ENCODE measurements at places on chromosomes 5 and 9.
A peak's percentile ranks its signal among the peaks of the same experiment; 100 is the strongest.

DNA sequence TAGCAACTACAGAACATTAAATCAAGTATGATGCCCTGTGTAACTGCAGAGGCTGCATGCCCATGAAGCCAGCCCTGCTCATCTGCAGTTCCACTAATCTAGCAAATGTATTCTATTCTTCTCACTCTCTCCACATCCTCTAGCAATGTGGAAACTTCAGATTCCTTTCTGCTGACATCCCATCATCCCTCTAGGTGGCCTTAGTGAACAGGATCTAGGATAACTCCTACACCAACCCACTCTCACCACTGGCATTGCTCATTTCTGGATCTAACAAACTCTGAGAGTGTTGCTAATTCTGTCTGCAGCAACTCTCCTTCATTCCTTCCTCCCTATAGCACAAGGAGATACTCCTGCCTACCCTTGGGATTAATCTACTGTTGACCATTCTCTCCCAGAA lies 80.8 kb downstream of the FAM81B start:
- DNase-seq: no peak

- DNase-seq: no peak
Observed at GRCh38 chr5:90956511-90957097, 398.0 kb downstream of the ADGRV1 start.

DNA sequence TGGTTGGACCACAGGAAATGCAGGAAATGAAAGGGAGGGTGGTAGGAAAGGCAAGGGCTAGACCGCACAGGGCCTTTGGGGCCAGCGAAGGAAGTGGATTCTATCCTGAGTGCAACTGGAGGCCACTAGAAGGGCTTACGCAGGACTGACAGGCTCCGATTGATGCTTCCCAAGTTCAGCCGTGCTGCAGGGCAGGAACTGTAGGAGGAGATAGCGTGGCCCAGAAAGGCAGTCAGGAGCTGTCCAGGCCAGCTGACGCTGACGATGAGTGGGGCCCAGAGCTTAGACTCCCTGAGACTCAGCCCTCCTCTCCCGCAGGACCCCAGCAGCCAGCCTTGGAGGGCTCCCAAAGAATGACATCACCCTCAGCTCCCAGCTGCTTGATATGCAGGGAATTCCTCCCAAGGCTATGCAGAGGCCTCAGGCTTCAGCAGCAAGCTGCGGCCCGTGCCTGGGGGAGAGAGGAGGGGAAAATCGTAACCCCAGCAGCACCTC lies 48.8 kb downstream of the KCNIP1 start:
- no peak for DNase-seq

DNA sequence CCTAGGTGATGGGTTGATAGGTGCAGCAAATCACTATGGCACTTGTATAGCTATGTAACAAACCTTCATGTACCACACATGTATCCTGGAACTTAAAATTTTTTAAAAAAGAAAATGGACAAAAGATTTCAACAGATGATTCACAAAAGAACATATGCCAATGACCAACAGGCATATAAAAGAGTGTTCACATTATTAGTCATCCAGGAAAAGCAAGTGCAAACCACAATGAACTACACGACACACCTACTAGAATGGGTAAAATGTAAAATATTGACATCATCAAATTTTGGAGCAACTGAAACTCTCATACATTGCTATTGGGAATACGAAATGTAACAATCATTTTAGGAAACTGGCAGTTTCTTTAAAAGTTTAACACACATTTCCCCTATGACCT lies 109.9 kb downstream of the YIPF5 start:
- no peak for DNase-seq

GRCh38 chr5:117590944-117591343 lies 1016.3 kb upstream of the SEMA6A start:
- DNase-seq: no peak

DNA sequence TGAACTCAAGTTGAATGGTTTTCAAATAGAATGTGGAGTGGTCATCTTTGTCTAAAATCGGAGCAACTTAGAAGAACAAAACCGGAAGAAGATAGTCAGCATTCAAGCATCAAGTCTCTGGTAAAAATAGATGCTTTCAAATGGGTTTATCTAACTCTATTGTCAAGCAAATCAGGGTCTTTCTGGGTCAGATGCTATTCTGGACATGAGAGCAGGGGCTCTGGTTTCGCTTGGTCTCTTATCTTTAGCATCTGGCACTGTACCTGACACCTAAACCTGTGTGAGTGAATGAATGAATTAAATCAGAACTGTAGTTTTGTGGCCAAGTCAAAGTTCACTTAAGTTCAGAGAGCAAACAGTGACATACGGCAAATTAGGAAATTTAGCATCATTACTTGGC lies 173.5 kb downstream of the SLIT3 start:
- no peak for DNase-seq

DNA sequence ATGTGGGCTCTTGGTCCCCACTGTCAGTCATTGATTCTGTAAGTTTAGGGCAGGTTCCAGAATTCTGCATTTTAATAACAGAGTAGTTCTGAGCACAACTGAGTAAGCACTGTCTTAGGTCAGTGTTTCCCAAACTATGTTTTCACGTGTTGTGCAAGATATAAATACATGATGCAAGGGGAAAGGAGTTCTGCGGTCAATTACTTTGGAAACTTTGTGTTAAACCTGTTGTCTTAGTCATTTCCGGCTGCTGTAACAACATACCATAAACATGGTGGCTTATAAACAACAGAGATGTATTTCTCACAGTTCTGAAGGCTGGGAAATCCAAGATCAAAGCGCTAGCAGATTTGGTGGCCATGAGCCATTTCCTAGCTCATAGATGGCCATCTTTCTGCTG lies 69.8 kb downstream of the EQTN start:
- no peak for DNase-seq

DNA sequence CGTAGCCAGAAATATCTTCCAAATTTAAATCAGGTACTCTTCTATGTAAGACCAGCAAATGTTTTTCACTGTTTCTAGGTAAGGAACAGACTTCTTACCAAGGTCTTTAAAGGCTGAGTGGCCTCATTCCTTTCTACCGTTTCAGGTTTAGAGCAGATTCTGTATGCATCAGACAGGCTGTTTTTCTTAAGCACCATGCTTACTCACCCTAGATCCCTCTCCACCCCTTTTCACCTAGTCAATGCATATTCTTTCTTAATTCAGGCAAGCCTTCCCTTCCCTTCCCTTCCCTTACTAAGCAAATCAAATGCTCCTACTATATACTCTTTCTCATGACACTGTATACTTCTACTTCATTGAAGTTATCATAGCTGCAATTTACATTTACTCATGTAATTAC lies 70.7 kb downstream of the RFX3 start:
- no peak for DNase-seq

GRCh38 chr5:10615693-10616092 lies 51.8 kb downstream of the ANKRD33B start:
- no peak for DNase-seq

DNA sequence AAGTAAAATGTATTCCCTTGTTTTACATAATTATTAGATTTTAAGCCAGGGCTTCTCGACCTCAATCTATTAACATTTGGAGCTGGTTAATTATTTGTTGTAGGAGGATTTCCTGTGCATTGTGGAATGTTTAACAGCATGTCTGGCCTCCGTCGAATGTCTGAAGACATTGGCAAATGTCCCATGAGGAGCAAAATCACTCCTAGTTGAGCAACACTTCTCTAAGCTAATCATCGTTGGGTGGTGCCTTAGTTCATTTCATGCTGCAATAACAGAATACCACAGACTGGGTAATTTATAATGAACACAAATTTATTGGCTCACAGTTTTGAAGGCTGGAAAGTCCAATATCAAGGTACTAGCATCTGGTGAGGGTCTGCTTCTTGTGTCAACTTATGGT lies 13.4 kb upstream of the VPS13A start:
- no peak for DNase-seq

- no peak for DNase-seq
Observed at GRCh38 chr5:77718934-77719610, 57.1 kb downstream of the TBCA start.

GRCh38 chr5:170388818-170389549 lies at the start of gene KCNMB1:
TSS of gene KCNMB1 (minus strand) at chr5:170389367. CDS start at chr5:170385447, 3,920 bp downstream.
- DNase-seq: no peak

DNA sequence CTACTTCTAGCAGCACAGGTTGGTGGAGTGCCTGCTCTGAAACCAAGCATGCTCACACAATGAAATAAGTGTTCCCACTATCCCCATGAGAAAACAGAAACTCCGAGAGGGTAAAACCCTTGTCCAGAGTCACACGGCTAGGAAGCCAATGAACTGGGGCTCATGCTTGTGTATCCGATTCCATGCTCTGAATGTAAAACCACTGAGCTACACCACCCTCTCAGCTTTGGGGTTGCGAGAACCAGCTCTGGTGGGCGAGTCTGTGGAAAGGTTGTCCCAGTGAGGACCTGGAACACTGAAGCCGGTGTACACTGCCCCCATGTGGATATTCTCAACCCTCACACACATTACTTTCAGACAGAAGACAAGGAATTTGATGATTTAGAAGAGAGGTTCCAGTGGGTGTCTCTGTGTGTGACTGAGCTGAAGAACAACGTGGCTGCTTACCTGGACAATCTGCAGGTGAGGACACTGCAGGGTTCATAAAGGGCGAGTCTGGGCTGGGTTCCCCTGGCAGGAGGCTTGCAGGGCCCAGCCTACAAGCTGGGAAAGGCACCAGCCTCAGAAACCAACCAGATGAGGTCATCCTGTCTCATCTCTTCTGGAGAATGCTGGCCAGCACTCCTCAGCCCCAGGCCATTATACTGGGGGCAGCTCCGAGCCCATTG lies 37.4 kb downstream of the ARHGEF37 start:
- DNase-seq: peak; percentile 80

GRCh38 chr5:124056326-124056990 lies 544.5 kb downstream of the CSNK1G3 start:
- DNase-seq: no peak

DNA sequence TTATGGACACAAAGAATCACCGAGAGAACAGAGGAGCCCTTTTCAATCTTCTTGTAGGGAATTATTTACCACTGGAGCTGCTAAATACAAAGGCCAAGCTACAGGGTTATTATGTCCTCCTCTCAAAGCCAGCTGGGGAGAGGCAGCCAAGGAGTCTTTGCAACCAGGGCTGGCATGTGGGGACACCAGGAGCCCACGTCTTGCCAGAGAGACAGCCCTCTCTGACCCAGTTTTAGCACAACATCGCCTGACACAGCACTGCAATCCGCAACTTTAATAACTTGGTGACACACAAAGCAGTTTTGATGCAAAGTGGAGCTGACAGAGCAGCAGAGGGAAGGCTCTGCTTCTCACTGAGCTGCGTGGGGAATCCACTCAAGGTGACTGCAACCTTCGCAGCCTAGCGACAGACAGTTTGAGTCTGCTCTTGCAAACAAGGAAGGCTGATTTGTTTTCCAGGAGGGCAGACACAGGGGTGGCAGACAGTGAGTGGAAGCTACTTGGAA lies 33.6 kb downstream of the TLR4 start:
- DNase-seq: no peak

- DNase-seq: no peak
Observed at GRCh38 chr9:30673132-30673531, 1711.3 kb upstream of the ACO1 start.

GRCh38 chr5:34734326-34734725 lies 78.2 kb downstream of the RAI14 start:
- no peak for DNase-seq
